ENCODE measurements at places on chromosomes 1 and 21.

GRCh38 chr21:28827422-28827821, 165.3 kb downstream of the LTN1 start:
- DNase-seq = no peak

DNA sequence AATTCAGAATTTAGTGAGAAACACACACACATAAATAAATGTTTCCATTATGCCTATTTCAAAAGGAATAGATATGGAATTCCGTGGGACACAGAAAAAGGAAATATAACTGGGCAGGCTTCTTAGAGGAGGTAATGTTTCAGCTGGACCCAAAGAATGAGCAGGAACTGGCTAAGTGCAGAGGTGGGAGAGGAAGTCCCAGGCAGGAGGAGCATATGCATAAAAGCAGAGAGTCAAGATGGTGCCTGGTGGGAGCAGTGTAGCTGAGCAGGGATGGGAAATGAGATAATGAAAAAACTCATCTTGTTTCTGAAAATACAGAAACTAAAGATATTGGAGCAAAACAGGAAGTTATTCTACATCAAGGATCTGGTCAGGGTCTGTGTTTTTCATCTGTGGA, 115.2 kb upstream of the MAGI3 start:
- no peak for DNase-seq

- no peak for DNase-seq
These were observed 76.2 kb downstream of the DISC1 start for GRCh38 chr1:231702804-231703203.

DNA sequence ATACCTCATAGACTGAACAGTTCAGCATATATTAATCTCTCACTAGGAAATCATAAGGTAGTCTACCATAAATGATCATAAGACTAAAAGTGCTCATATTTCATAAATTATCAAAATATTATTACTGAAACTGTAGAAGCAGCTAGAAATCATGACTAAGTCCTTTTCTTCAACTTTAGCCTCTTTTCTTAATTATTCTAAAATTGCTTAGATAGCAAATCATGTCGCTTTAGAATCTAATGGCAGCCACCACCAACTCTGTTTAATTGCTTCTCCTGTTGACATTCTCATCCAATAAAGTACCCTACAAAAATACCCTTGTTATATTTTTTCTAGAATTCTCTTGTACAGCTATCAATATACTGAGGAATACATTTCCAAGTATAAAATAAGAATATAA, 102.9 kb downstream of the DENND1B start:
- DNase-seq = no peak

- no peak for DNase-seq
These were observed 623.3 kb upstream of the TMPRSS15 start for GRCh38 chr21:19026911-19027310.

GRCh38 chr1:56538532-56538931, 40.8 kb downstream of the PLPP3 start:
- no peak for DNase-seq

- DNase-seq = no peak
These were observed 34.6 kb upstream of the WNT4 start for GRCh38 chr1:22177354-22178003.

DNA sequence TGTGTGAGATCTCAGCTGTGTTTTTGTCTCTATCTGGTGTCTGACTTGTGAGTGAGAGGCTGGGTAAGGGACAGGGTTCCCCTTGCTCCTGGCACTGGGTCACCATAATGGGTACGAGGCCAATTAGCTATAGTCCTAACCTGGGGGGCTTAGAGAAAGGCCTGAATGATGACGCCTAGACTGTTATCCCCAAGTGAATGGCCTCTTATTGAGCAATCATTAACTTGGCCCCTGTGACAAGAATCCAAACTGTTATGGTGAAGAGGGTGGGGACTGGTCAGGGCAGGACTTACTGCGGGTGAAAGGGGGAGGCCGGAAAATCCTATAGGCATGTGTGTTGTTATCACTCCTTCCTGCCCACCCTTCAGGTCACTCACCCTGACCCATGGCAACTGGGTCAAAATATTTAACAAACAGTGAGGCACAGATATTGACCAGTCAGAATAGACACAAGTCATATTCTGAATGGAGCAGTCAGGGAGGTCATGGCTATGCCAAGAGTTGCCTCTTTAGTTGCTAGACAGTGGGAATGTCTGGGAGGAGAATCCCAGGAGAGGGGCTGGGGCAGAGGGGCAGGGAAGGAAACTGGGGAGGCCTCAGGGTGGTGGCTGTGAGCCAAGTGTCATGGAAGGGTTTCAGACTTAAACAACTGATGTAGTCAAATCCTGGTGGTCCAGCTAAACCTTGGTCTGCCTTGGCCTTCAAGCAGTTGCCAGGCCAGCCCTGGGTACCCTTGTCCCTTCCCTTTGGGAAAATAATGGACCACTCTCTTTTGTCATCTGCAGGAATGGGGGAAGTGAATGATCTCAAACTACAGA, 3.2 kb downstream of the NR0B2 start:
- no peak for DNase-seq

GRCh38 chr21:27648560-27648959, 681.7 kb upstream of the ADAMTS5 start:
- DNase-seq = no peak

DNA sequence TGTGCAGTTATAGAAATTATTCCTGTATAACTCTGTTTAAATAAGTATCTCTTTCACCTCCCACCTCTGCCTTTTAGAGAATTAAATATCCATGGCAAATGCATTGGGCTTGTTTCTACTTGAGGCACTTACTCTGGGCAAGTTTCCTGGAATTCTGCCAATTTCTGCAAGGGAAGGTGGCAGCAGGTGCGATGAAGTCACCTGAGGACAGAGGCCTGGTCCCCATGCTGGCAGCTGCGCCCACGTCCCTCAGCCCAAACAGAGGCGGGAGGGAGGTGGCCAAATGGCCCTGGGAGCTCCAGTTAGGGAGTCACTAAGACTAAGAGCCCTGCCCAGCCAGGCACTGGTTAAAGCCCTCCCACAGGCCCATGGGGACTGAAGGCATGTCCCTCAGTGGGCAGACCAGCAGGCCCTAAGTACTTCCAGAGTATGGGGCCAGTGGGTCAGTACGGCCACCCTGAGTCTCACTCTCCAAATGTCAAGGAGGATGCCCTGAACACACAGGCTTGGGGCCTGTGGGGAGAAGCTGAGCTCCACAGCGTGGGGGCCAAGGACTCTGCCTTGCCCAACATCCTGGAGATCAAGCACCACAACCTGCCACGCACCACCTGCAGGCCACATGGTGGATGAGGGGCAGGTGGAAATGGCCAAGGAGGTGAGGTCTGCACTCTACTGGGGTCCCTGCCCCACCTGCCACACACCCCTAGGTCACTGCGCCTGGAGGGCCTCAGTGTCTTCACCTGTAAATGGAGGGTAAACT, 19.4 kb downstream of the ACOT7 start:
- no peak for DNase-seq

DNA sequence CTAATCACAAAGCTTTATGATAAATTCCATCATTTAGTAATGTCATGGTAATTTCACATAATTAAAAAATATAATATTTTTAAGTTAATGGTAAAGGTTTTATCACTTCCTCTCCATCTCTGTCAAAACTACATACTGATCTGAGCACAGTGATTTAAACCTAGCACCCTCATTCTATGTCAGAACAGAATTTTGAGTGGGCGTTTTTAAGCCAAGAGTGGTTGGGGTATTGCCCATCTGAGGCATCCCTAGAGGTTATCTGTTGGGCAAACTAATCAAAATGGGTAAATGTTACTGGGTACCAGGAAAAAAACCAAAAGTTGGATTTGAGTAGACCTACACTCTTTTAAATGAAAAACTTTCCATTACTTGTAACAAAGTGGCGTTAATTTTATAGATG, 100.7 kb upstream of the GFI1 start:
- no peak for DNase-seq

DNA sequence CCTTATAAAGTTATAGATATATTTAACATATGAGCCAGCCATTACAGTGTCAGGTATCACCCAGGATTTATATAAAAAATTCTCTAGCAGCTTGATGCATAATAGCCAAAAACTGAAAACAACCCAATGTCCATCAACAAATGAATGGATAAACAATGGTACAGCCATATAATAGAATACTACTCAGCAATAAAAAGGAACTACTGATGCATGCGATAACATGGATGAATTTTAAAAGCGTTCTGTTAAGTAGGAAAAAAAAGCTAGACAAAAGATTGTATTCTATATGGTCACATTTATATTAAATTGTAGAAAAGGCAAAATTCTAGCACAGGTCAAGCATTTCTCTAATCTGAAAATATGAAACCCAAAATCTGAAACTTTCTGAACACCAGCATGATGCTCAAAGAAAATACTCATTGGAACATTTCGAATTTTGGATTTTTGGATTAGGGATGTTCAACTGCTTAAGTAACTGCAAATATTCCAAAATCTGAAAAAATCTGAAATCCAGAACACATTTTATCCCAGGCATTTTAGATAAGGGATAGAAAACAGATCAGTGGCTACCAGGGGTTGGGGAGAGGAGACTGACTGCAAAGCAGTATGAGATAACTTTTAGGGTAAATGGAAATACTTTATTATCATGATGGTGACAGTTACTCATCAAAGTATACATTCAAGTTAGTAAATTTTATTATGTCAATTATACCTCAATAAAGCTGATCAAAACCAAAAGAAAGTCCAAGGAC, 22.0 kb downstream of the SLC16A1 start:
- DNase-seq = no peak

DNA sequence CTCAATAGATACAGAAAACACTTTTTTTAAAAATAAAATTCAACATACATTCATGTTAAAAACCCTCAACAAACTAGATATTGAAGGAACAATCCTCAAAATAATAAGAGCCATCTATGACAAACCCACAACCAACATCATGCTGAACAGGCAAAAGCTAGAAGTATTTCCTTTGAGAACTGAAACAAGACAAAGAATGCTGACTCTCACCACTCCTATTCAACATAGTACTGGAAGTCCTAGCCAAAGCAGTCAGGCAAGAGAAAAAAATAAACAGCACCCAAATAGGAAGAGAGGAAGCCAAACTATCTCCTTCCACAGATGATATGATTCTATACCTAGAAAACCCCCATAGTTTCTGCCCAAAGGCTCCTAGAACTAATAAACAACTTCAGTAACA, 46.2 kb upstream of the IVNS1ABP start:
- DNase-seq = no peak
